NCI-H1417 (cell line): ENCODE measurements at places on chromosomes 6 and 20.

DNA sequence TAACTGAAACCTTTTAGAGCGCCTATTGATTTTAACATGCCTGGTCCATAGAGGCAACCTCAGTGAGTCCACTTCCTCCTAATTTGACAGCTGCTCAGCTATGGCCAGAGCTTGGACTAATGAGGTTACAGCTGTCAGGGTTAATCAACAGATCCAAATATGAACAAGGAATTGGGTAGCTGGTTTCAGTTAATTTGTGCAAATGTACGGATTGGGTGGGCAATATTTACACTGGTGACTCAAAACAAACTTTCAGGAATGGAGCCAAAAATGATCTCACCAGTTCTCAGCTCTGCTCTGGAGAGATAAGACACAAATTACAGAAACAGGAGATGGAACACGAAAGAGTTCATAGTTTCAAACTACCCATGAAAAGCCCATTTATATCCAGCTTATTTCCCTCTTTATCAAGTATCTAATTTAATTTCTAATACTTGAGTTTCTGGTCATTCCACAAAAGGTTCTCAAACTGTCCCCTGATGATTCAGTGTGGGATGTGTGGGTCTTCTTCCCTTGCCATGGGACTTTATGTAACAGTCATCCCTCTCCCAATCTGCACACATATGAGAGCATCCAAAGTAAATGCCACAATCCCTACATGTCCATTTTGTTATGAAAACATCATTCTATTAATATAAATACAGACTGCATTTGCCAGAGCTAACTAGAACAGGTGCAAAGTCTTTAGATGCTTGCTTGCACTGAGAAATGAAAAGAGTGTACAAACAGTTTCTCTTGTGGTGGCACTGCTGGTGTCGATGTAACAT lies 149.9 kb downstream of the RPS12 start:
- DNase-seq: peak; percentile 17

GRCh38 chr6:31666337-31666965 lies 571 bp downstream of the CSNK2B start:
- DNase-seq: no peak

DNA sequence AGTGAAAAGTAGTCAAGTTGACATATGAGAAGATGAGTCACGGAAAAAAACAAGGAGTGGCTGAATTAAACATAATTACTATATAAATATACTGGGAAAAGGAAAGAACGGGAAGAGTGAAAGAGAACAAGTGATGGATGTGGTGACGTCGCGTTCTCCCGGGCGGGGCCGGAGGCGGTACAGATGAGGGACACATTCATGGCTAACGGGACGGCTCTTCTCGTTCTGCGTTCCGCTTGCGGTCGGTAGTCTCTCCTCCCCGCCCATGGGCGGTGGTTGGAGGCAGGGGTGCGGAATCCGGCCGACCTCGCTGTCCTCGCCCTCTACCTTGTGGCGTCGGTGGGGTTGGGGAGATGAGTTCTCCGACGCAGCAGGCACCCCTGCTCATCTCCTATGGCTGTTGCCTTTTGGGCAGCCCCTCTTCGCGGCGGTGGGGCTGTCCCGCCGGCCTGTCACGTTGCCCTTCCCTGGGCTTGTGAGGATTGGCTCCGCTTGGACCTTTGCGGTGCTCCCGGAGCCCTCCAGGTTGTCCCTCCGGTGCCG lies 22.5 kb downstream of the HLA-G start:
- DNase-seq: no peak

GRCh38 chr6:132482581-132482980 lies 30.3 kb downstream of the STX7 start:
- no peak for DNase-seq

- no peak for DNase-seq
These were observed 14.7 kb upstream of the PYGB start for GRCh38 chr20:25233016-25233772.

GRCh38 chr6:158852312-158853071 lies 33.3 kb upstream of the EZR start:
- DNase-seq: no peak

GRCh38 chr6:6588064-6588923 lies at the start of gene LY86:
Gene LY86, plus strand, starts transcription at chr6:6588720. Its CDS starts 15 bp downstream, at chr6:6588735.
- no peak for DNase-seq

- peak; percentile 47 for DNase-seq
These were observed 963 bp downstream of the DDRGK1 start for GRCh38 chr20:3203315-3204123.

GRCh38 chr6:18160911-18161310 lies 5.7 kb downstream of the KDM1B start:
- no peak for DNase-seq

DNA sequence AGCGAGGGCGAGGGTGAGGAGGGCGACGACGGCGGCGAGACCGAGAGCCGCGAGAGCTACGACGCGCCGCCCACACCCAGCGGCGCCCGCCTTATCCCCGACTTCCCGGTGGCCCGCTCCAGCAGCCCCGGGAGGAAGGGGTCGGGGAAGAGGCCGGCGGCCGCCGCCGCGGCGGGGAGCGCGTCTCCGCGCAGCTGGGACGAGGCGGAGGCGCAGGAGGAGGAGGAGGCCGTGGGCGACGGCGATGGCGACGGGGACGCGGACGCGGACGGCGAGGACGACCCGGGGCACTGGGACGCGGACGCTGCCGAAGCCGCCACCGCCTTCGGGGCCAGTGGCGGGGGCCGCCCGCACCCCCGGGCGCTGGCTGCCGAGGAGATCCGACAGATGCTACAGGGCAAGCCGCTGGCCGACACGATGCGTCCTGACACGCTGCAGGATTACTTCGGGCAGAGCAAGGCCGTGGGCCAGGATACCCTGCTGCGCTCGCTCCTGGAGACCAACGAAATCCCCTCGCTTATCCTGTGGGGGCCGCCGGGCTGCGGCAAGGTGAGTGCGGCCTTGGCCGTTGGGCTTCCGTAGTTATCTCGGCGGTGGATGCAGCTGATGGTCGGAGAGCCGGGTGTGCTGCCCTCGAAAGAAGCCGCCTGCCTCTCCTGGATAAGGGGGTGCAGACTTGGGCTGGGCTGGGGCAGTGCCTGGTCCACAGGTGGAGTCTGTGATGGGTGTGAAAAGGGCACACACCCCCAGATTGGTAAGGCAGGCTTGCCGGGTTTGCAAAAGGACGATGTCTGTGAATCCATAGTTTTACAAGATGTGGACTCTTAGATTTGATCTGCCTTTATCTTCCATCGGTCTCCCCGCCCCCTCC lies 938 bp downstream of the WRNIP1 start:
- DNase-seq: peak; percentile 82

DNA sequence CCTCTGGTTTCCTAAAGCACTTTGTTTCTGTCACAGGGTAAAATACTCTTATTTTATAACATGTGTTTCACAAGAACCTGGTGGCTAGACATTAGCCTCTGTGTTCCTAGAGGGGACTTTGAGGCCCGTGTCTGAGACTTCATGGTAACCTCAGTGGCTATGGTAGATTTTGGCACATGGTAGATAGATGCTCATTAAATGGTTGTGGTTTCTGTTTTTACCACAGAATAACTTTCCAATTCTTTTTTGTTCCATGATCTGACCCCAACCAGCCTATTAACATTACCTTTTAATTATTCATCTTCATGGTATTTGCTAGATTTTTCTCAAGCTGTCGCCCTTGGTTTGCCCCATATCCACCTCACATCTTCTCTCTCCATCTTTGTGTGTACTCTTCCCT lies 34.3 kb downstream of the CCN2 start:
- no peak for DNase-seq

- DNase-seq: peak; percentile 17
These were observed 4.5 kb downstream of the ACSS1 start for GRCh38 chr20:25053255-25054031.

- DNase-seq: no peak
These were observed 95.2 kb upstream of the FLRT3 start for GRCh38 chr20:14432597-14432996.

DNA sequence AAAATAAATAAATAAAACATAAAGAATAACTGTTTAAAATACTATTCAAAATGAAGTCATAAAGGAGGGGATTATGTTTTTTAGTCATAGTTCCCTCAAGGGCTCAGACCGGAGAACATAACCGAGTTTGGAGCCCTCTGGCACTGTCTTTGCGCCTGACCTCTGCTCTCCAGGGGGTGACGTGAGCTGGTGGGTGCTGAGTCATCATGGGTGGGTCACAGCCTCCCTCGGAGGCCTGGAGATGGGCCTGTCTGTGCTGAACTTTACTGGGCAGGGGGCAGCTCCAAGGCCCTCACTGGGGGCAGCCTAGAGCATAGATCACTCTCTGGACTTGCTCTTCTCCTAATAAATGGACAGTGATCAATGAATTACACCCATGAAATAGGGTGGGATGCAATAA lies 3.1 kb upstream of the MAVS start:
- DNase-seq: no peak

DNA sequence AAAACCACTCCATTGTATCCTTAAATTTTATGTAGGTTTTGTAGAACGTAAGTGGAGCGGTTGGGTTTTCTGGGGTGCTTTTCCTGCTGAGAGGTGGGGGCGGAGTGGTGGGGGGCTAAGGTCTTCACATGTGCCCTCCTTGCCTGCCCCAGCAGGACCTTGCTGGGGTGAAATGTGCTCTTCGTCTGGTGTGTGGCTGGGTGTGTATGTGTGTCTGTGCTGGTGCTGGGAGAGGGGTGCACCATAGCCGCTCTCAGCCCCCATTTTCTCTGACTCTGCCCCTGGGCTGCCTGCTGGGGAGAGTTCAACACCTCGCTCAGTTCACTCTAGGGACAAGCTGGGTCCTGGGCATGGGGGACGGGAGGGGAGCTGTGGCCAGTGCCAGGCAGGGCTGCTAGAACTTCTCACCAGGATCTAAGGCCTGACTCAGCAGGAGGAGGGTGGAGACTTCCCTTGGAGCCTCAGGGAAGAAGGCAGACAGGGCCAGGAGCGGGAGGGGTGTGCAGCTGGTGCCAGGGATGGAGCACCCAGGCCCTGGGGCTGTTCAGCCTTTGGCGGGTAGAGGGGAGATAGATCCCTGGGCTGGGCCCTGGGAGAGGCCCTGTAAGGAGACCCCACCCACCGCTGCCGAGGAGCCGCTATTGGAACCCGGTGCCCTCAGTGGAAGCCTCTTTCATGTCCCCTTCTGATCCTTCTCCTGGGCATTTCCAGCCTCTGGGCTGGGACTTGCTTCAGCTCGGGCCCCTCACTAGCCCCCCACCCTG lies 4.8 kb downstream of the SOX18 start:
- peak; percentile 49 for DNase-seq

DNA sequence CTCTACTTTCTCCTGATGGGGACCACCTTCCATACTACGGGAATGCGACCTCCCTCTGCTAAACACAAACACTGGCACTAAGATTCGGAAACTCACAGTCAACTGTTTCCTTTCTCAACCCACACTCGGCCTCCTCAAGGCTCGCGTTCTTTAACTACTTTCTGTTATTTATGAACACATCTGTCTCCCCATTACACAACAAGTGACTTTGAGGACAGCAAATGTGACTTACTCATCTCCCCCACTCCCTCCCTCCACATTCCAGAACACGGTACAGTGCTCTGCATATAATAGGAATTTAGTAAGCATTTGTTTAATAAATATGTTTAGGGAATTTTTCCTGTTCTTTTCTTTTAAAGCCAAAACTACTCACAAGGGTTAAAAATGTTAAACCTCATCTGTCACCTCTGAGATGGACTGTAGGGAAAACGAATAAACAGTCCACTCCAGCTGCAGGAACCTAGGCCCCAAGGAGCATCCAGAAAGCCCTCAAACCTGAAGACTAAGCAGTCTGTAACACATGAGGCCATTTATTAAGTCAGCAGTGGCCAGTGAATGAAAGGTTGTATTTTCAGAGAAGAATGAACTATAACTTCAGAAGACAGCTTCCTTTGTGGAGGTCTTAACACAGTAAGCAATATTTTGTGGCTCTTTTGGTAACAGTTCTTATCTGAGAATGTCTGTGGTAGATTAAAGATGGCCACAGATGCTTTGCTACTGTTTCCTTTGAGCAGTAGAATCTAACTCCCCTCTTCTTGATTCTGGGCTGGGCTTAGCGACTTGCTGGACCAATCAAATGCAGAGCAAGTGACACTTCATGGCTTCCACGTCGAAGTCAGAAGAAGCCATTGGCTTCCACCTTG lies 209.6 kb upstream of the DTNBP1 start:
- DNase-seq: no peak

DNA sequence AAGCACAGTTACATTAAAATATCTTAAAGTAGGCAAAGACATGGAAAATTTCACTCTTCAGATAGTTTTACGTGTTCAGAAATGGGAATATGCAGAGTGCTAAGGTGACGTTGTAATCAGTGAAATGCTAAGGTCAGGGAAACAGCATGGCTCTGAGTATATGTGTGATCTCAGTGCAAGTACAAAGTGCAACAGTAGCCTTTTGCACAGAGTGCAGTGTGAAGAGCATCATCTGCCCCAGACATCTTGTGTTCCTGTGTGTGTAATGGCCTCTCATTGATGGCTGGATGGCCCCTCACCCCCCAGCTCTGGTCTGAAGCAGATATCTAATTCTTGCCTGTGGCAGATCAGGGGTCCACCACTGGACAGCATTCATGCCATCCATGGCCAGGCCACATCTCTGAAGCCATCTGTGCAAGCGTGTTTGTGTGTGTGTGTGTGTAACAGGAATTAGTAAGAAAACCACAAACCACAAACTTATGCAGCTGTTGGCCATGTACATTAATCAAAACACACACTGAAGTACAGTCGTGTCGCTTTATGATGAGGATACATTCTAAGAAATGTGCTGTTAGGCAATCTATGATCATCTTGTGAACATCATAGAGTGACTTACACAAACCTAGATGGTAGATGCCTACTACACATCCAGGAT lies 165.1 kb downstream of the RALGAPA2 start:
- peak; percentile 30 for DNase-seq

DNA sequence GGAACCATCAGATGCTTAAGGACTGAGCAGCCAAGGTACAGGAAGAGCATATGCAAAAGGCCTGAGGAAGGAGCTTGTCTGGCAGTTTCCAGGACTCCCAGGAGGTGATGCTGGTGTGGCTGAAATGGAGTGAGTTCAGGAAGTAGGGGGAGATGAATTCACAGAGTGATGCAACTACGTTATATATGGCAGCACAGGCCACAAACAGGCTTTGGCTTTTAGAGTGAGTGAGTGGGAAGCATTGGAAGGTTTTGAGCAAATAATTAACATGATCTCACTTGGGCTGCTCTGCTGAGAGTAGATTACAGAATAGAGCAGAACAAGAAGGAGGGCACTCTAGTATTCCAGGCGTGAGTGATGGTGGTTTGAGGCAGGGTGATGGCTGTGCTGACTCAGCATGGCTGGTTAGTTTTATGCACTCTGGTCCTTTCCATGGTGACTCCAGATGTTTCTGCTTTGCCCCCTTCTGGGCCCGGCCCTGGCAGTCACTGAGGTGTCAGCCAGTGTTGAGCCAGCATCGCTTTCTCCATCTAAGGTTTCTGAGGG lies 6.5 kb downstream of the BTN2A2 start:
- no peak for DNase-seq

GRCh38 chr6:118306392-118307238 lies 241.5 kb upstream of the PLN start:
- peak; percentile 9 for DNase-seq
